Inflammatory macrophage treated with lipopolysaccharide for 4 hours (primary cell): ENCODE measurements at places on chromosomes 2 and 18.

GRCh38 chr2:138665937-138666336 lies 114.3 kb downstream of the NXPH2 start:
- no peak for DNase-seq

DNA sequence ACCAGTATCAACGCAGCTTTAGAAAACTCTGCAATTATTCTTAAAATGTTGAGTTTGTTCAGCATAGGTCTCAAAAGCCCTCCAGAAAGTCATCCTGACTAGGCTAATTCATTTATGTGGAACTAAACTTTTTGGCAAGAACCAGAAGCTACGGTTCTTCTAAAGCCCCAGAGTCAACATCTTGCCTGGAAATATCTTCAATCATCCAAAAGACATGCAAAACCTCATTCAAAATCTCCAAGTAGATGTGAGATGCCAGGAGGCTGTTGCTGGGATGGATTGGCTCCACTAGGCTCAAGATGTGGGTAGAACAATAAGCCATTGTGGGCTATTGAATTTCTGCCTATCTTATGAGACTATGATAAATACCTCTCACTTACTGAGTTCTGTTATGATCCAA lies 2.1 kb upstream of the SCG2 start:
- DNase-seq, result no peak

- DNase-seq, result peak; percentile 5
Observed at GRCh38 chr18:8609659-8610458, 622 bp downstream of the RAB12 start.

DNA sequence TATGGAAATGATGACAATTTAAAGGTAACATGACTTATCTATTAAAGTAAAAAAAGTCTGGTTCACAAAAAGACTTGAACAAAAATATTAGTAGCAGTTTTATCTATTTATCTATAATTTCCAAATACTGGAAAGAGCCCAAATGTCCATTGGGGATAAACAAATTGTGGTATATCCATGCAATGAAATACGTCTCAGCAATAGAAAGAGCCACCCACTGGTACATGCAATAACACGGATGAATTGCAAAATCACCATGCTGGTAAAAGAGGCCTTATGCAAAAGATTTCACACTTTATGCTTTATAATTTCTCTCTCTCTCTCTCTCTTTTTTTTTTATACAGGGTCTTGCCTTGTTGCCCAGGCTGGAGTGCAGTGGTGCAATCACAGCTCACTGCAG lies 91.4 kb upstream of the ASAP2 start:
- peak; percentile 39 for DNase-seq

GRCh38 chr2:85998071-85998991 lies 107.4 kb downstream of the POLR1A start:
- DNase-seq, result peak; percentile 25

DNA sequence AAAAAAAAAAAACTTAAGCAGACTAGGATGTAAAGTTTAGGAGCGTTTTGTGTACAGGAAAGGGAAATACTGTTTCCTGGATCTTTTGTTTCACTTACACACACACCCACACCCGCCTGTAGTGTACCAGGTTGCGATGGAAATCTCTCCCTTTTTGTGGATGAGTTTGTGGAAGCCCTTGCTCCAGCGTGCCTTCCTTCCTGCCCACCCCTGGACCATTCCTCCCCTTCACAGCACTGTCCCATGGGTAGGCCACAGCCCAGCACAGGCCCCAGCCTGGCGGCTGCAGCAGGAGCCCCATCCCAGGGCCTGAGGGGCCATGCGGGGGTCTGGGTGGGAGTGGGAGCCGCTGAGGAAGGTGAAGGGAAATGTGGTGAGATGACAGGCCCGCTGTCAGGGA lies 15.1 kb downstream of the MALL start:
- DNase-seq, result no peak

DNA sequence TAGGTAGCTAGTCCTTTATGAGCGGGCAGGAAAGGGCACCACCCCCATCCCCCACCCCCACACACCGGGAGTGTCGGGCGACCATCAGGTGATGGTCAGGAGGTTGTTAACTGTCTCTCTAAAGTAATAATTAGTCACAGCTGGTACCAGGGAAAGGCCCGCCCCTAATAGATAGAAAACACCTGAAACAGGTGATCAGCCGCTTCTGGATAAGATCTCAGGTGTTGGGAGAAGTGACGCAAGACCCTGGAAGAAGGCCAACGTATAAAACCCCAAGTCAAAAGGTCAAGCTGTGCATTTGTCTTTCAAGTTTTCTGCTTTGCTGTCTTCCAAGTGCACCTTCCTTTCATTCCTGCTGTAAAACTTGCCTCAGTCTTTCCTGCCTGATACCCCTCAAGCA lies 59.6 kb upstream of the LINC00305 start:
- DNase-seq, result no peak

GRCh38 chr2:47403609-47404193 lies 745 bp downstream of the MSH2 start:
- DNase-seq, result no peak

DNA sequence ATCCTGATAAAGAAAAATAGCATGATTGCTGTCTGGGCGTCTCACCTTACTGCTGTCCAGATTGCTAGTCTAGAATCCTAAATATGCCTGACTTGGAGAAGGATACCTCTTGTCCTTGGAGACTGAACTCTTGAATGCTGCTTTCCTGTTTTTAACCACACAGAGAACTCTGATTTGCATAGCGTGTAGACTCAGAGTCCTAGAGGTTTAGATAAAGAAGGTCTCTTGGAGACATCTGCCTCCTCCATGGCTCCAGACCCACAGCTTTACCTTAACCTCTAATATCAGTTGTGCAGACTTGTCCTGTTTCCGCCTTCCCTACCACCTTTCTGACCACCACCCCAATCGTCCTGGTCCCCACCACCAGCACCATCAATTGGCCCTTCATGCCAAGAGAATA lies 292.6 kb upstream of the CYRIA start:
- no peak for DNase-seq

DNA sequence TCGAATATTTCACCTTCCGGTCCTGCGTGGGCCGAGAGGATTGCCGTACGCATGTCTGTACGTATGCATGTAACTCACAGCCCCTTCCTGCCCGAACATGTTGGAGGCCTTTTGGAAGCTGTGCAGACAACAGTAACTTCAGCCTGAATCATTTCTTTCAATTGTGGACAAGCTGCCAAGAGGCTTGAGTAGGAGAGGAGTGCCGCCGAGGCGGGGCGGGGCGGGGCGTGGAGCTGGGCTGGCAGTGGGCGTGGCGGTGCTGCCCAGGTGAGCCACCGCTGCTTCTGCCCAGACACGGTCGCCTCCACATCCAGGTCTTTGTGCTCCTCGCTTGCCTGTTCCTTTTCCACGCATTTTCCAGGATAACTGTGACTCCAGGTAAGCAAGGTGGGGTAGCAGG lies at the start of gene SERPINB5:
Gene SERPINB5 (plus strand): TSS at position 291 of the 400 bp plus-strand sequence. CDS start 7,471 bp downstream, outside the sequence.
- DNase-seq, result no peak

DNA sequence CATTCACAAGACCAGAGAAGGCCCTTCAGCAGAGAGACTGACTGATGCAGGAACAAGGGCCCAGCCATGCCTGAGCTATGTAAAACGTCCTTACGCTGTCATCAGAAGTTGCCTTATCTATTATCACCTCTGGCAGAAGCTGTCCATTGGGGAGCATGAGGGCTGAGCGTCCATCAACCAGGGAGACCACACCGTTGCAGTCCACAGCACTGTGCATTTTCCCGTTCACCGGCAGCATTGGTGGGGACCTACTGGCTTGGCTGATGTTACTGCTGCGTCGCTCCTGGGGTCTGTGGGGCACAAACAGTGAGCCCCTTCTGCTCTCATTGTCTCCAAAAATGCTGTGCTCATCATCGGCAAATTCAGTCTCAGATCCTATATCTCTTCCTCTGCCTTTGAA lies 91.4 kb downstream of the SCN9A start:
- no peak for DNase-seq

GRCh38 chr2:71658771-71659170 lies 205.4 kb downstream of the DYSF start:
- no peak for DNase-seq

DNA sequence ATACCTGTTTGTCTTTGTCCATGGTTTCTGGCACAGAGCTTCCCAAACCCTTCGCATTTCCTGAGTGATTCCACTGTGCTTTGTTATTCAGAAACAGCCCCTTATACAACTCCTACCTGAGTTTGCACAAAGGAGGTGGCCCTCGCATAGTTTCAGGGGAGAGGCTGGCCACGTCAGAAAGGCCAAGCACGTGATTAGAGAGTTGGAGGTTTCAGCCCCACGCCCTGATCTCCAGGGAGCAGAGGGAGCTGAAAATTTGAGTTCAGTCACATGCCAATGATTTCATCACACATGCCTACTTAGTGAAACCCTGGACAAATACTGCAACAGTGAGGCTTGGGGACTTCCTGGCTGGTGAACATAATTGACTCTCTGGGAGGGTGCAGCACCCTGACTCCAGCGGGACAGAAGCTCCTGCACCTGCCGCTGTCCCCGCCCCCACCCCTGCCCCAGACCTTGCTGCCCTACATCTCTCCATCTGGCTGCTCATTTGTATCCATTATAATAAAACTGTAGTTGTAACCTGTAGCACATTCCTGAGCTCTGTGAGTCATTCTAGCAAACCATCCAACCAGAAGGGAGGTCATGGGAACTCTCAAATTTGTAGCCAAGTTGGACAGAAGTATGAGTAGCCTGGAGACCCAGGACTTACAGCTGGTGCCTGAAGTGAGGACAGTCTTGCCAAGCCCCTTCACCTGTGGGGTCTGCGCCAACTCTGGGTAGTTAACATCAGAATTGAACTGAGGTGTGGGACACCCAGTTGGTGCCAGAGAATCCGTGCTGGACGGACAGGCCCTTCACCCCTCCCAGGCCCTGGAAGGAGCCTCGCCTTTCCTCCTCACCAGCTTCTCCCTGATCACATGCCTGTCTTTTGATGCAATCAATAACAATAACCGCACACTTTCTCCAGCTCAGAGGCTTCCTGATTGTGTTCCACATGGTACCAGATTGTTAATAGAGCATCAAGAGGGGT lies 224.3 kb downstream of the ANAPC1 start:
- peak; percentile 94 for DNase-seq

DNA sequence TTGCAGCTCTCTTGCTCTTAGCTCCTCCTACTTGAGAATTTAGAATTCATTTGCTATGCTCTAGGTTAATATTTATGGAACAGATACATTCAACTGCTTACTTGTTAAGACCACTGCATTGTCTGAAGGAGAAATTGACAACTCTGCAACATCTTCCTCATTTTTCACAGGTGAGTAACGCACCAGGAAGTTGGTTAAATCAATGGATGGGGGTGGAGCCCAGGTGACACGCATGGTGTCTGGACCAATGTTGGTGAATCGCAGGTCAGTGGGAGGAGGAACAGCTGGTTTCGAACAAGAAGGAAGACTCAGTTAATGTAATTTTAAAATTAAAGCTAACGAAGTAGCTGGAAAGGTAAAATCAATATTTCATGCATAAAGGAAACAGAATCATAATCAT lies 44.3 kb downstream of the FN1 start:
- DNase-seq, result no peak

GRCh38 chr2:45869165-45869501 lies 217.7 kb downstream of the PRKCE start:
- no peak for DNase-seq

GRCh38 chr2:196130039-196130825 lies 41.1 kb downstream of the STK17B start:
- DNase-seq, result no peak
